Activated CD4-positive, alpha-beta T cell treated with anti-CD3 and anti-CD28 coated beads for 36 hours (primary cell): ENCODE measurements at places on chromosomes 1 and 21. TPM values are rescaled to one million over a fixed set of nuclear protein-coding genes. Genes with fewer than 3 reads are reported as not detected.

DISP3 gene
- 0.58 TPM for total RNA-seq

GRCh38 chr1:117342397-117342796 is 24.9 kb upstream of the MAN1A2 start:
- DNase-seq: no peak

S100A16 gene
- total RNA-seq: not detected

DNA sequence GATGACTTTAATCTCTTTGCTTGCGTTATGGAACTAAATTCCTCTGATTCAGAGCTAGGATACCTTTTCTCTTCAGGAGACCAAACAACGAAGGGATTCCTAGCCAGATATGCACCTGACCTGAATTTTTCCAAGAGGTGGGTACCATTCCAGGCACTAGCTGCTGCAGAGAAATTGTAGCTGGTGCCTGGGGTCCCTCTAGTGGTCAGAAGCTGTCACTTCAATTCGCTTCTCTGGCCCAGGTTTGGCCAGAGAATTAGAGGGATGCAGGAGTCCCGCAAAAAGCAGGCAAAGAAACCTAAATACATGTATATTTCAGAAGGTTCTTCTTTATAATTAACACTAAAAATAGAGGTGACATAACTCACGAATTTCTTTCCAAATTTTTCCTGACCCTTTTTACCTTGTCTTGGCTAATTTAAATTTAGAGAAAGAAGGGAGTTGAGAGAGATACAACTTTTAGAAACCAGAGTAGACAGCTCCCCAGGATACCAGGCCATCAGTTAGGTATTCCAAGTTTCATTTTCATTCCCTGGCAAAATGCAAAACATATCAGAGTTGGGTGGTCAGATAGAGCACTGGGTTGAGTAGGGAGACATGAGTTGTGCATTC is 9.6 kb downstream of the ACKR1 start:
- DNase-seq: peak; percentile 59

- no peak for DNase-seq
Measured at GRCh38 chr1:157011845-157012244, 33.7 kb downstream of the ARHGEF11 start.

GRCh38 chr1:247294282-247294681 is 37.4 kb downstream of the ZNF496 start:
- DNase-seq: no peak

- no peak for DNase-seq
Measured at GRCh38 chr21:29261555-29262540, 36.9 kb upstream of the BACH1 start.

DNA sequence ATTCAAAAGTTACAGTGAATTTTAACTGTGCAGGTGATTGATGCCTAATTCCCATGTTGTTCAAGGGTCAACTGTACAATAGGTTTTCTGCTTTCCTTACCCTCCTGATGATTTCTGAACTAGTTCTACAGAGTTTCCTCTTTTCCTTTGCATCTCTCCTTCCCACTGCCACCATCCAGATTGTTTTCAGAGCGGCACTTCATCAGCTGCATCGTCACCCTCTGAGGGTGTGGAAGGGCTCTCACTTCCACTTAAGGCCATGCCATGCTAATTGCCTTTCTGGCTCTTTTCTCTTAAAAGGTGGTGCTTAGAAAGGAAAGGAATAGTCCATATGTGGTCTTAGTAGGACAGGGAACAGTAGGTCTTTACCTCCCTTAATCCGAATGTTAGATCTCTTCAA is 39.1 kb downstream of the DISC1 start:
- no peak for DNase-seq

NPR1 gene
- total RNA-seq: 0.04 TPM

GRCh38 chr21:33394260-33394659 is 9.0 kb upstream of the IFNGR2 start:
- DNase-seq: no peak

GRCh38 chr1:239884796-239885195 is 206.9 kb upstream of the FMN2 start:
- DNase-seq: no peak

- DNase-seq: no peak
Measured at GRCh38 chr1:205162301-205162700, 40.5 kb upstream of the RBBP5 start.

- DNase-seq: peak; percentile 14
Measured at GRCh38 chr1:220093361-220094015, 444 bp upstream of the IARS2 start.

DNA sequence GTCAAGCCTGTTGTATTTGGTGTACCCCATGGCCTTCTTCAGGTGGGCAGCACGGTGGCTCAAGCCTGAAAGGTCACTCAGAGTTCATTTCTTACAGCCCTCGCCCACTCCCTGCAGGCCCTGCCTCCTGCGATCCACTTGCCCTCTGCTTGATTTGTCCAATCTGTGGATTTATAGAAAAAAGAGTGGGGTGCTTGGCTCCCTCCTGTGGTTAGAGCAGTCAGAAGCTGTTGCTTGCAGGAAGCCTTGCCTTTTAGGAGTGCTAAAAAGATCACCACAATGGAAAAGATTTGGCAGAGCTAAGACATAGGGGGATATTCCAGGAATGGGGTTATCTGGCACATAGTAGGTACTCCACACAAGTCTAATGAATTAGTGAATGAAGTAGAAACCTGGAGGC is 108.0 kb upstream of the TRABD2B start:
- no peak for DNase-seq
